ENCODE measurements at places on chromosomes 3 and 15.
A peak's percentile ranks its signal among the peaks of the same experiment; 100 is the strongest.

DNA sequence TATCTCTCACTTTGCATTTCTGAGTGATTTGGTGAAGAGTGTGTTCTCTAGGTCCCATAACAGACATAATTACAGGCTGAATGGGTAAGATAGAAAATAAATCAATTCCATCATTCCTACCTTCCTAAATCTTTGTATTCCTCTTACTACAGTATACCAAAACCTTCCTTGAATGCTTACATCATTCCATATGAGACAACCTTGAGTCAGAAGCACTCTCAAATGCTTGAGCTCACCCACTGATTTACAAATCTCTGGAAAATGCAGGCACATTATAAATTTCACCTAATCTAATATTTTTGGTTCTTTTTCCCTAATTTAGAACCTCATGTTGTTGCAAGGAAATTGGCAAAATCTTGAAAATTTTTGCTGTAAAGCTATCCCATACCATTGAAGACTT, 239.1 kb downstream of the CBLB start:
- no peak for DNase-seq

DNA sequence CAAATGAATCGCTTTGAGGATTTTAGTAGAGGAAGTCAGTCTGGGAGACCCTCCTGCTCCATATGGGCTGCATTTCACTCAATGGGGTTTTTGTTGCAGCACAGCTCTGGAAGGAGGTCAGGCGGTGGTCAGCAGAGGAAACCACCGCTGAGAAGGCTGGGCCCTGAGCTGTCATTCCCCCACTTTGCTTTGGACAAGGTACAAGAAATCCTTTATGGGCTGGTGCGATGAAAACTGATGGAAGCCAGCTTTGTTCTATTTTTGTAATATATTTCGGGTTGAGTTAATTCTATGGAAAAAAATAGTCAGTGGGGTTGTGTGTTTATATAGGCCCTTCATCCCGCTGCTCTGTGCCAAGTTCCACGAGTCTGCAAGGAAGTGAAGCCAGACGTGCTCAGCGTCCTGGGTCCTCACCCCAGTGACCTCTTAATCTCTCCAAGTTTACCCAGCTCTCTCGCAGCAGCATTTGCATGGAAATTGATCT, 157.1 kb upstream of the TMC3 start:
- peak; percentile 88 for DNase-seq

DNA sequence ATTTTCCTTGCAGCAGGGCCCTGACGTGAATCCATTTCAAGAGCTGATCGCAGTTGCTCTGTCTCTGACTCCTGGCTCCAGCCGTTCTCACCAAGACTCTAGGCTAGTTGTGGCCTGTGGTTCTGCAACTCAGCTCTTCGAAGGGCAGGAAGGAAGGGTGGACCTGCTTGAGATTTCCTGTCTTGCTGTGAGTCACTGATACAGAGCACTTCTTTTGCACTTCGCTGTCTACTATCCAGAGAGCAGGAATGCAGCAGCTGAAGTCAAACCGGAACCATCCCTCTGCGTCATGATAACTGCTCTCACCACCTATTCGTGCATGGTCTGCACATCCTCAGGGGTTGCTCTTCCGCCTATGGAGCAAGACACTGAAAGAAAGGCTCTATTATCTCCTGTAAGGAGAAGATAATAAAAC, 59.7 kb downstream of the RAP2B start:
- peak; percentile 50 for DNase-seq

- no peak for DNase-seq
Measured at GRCh38 chr3:12054245-12054644, 50.1 kb downstream of the SYN2 start.

DNA sequence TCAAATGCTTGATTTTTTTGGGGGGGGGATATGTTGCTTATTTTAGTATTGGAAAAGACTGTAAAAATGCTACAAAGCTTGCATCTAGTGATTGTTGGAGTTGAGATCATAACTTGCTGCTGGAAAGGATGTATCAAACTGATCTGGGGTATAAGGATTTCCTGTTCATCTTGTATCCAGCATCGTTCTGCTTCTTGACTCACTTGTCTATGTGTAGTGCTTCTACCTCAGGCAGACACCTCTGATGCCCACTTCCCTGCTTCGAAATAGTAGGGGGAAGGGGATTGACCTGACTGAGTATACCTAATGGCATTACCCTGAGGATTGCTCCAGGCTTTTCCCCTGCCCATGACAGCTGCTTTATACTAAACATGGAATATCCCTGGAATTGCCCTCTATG, 42.7 kb downstream of the STT3B start:
- DNase-seq = no peak

DNA sequence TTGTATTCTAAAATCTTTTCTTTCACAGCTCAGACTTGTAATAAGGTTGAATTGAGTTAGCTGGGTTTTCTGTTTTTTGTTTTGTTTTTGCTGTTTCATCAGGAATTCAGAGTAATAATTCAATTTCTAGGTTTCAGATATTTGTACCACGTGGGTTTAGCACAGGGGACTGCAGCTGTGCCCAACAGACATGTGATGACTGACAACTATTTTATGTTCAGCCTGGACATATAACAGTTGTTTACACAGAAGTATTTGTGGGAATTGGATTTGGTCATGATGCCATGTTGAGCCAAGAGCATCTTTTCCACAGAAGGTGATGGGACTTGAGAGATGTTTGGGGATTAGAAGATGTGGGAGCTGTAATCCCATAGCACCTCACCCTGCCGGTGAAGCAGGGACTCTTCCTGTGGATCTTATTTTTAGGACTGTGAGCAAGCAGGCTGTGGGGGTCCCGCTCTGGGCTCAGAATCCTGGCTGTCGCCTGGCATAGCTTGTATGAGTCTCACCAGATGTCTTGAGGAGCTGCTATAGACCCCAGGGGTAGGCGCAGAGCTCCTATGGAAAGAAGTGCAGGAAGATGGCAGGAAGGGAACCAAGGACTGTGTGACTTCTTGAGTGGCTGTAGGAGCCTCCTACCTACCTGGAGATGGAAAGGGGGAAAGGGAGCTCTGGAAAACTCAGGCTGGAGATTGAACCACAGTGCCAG, 23.7 kb downstream of the PXYLP1 start:
- DNase-seq = no peak

- DNase-seq = no peak
Measured at GRCh38 chr3:145939431-145939830, 221.6 kb downstream of the PLOD2 start.

GRCh38 chr15:68051109-68051508, 3.0 kb upstream of the PIAS1 start:
- no peak for DNase-seq

- DNase-seq = no peak
Measured at GRCh38 chr3:107676469-107677309, 153.9 kb downstream of the BBX start.

GRCh38 chr3:6228958-6229683, 631.8 kb upstream of the GRM7 start:
- DNase-seq = no peak

DNA sequence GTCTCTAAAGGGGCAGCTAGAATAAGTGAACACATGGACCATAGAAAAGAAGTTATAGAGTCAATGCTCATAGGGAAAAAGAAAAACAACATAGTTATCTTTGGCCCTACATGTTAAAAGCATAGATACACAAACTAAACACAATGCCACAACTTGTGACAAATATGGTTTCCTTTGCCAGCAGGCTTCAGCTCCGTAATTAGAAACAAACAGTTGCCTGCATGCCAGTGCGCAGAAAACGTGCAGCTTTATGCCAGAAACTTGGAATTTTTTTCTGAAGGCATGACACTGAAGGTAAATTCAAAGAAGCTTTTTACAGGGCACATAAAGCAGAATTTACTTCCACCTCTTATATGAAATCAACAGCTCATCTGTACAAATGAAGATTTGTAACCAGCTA, 2.2 kb upstream of the CPNE4 start:
- no peak for DNase-seq

DNA sequence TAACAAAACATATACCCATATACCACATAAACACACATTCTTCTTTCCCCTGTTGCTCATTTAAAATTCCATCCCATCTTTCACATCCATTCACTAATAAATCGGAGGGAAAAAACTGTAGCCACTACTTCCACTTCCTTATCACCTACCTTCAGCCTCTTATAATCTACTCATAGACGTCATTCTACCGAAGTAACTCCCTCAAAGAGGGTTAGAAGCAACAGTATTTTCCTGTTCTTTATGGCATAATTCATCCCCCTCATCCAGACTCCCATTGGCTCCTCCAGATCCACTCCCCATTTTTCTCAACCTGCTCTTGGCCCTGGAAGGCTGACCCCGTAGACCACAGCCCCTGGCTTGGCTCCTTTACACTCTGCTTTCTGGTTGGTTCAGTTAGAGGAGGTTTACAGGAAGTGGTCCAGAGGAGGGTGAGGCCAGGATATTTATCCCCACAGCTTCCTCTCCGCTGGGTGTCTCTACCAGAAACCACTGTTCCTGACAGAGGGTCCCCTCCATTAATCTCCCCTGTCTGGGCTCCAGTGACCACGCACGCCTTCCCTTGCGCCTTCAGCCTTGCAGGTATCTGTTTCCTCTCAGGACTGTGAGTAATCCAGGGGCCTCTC, 46.3 kb downstream of the FMN1 start:
- DNase-seq = no peak

DNA sequence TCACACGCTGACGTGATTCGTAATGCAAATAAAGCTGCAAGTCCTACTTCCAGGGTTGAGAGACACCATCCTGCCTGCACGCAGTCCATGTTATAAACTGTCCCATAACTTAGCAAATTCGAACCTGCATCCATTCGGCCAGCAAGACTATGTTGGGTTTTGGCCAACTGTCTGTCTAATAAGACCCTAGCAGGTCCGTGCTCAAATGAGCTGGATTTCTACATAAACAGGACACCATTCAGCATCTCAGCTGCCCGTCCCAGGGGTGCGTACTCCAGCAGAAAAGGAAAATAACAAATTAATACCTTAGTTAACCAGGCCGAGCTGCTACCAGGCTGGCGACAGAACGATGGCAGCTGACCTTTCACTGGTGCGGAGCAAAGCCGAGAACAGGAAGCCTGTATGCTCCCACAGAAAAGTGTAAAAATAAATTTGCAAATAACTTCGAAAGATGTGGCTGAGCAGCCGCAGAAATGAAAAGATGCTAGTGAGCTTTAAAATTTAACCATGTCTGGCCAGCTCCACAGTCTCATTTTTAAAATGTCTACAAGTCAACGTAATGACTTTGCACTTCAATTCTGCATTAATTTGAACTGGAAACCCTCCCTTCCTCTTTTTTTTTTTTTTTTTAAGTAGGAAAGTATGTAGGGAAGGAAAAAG, 97.1 kb upstream of the SNRPA1 start:
- DNase-seq = no peak

DNA sequence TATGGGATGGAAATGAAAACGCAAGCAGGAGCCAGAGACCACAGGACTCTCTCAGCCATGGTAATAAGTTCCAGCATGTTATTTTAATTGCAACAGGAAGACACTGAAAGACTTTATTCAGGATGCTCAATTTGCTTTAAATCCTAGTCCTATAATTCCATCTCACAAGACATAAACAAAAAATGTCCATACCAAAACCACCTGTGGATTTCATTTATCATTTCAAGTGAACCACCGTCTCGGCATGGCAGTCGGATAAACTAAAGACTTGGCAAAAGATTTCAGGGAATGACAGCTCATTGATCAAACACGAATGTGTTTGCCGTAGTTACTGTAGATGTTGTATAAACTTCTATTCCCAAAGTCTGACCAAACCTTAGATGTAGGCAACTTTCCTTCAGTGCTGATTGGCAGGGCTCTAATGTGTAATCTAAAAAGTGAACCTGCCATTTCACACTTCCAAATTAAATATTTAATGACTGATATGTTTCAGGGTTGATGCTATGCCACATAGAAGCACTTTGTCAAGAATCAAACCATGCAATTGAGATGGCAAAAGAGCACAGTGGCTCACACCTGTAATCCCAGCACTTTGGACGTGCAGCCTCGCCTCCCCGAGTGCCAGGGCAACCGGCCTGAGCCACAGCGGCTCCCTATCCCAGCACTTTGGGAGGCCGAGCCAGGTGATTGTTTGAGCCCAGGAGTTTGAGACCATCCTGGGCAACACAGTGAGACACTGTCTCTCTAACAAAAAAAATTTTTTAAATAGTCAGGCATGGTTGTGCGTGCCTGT, 331.7 kb downstream of the MAGI1 start:
- DNase-seq = no peak

- no peak for DNase-seq
Measured at GRCh38 chr15:38562278-38562677, 2.3 kb downstream of the RASGRP1 start.

DNA sequence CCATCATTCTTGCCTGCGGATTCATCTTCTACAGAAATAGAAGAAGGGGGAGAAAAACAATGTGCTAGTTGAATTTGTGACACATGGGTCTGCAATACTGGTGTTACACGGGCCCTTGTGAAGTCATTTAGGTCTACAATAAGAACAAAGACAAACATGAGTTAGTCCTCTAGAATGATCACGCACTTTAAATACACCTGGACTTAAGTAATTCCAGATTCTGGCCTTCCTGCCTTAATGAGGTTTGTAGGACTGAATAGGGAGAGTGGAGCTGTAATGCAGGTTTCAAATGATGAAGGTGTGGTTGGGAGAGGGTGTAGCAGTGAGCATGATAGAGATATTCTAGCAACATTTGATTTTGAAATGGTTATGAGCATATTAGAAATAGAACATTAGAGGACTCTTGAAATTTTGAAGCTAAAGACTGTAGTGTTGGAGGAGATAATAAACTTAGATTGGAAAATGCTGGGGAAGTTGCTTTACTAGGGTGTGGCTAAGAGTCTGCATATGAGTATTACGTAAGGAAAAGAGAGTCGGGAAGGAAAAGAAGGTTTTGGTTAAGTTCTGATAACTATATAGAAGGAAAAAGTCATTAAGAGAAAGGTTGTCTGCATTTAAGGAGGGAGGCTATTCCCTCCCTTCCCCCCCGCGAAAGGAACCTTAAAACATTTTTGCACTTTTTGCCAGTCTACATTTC, 606 bp downstream of the EIF2A start:
- no peak for DNase-seq

DNA sequence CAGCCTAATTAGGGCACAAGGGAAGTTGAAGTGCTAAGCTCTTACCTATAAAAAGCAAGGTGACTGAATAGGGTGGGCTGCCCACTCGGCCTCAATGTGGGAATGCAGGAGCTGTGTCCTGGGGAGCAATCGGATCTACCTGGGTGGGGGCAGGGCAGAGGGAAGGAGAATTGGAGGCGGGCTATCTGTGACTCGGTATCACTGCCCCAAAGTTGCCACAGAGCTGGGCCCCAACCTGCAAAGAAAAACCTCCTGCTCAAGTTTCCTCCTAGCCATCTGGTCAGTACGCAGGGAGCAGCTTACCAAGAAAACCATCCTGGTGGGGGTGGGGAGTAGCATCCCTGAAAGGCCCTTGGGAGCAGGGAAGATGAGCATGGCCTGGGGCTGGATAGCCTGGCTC, 10.7 kb downstream of the CIB2 start:
- DNase-seq = no peak
